ENCODE measurements at places on chromosomes 13 and 19. TPM values are rescaled to one million over a fixed set of nuclear protein-coding genes. Genes with fewer than 3 reads are reported as not detected.

MBD3L2 gene
- total RNA-seq = not detected

ZNF587 gene
- total RNA-seq = 47.7 TPM

KPTN gene
- 3.1 TPM for total RNA-seq

CD79A gene
- not detected for total RNA-seq

CCDC8 gene
- 0.13 TPM for total RNA-seq

CDK8 gene
- 21.9 TPM for total RNA-seq

S1PR4 gene
- total RNA-seq = 0.27 TPM

FRY gene
- 62.5 TPM for total RNA-seq

CEACAM4 gene
- total RNA-seq = not detected

TSSK6 gene
- 0.57 TPM for total RNA-seq

ZNF665 gene
- total RNA-seq = 1.1 TPM

GNG8 gene
- not detected for total RNA-seq

ZNF729 gene
- not detected for total RNA-seq

CGB5 gene
- total RNA-seq = 0.22 TPM

FOXO1 gene
- total RNA-seq = 71.7 TPM

THSD1 gene
- total RNA-seq = 41.3 TPM

ZNF473 gene
- total RNA-seq = 7.4 TPM

All from thoracic aorta endothelial cell (primary cell).